GM23248 (cell line): ENCODE measurements at places on chromosomes 16 and 17. TPM values are rescaled to one million over a fixed set of nuclear protein-coding genes. Genes with fewer than 3 reads are reported as not detected.

GRCh38 chr16:65272699-65273414, 151.0 kb upstream of the CDH11 start:
- no peak overlapping the region for H3K27ac ChIP-seq
- no peak for DNase-seq
- no peaks in the 10 kb centered on the region for H3K27me3 ChIP-seq
- H3K4me1 ChIP-seq, result no peaks in the 10 kb centered on the region
- H3K4me3 ChIP-seq, result no peak overlapping the region

Gene ALOX12B
- not detected in 2 replicates for total RNA-seq

Gene GNG13
- total RNA-seq, result not detected in 2 replicates

Gene BLTP2
- total RNA-seq, result 145 and 155 TPM in 2 replicates

DNA sequence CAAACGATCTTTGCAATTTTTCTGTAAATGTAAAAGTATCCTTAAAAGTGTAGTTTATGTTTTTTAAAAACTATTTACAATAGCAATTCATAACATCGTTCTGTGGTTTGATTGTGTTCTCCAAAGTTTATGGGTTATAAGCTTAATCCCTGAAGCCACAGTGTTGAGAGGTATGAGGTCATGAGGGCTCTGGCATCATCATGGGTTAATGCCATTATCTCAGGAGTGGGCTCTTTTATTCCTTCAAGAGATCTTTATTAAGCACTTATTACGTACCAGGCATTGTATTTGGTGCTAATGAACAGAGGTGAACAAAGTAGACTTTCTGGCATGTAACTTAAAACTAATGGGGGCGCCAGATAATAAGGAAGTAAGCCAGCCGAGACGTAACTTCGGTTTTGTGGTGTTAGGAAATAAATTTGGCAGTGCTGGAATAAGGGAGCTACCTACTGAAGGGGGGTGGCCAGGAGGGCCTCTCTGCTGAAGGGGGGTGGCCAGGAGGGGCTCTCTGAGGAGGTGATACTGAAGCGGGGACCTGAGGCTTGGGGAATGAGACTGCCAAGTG, 158.1 kb downstream of the VPS53 start:
- H3K27ac ChIP-seq, result no peak overlapping the region
- no peak overlapping the region for H3K4me3 ChIP-seq
- DNase-seq, result no peak
- H3K4me1 ChIP-seq, result peaks cover 45% of the 10 kb centered on the region
- 0 out of 2 replicates have a peak, but pooled peaks cover 10% of the 10 kb centered on the region for H3K36me3 ChIP-seq

GRCh38 chr17:63697341-63698286, 2.3 kb downstream of the LIMD2 start:
- DNase-seq, result peak; percentile 61
- H3K27ac ChIP-seq, result no peak overlapping the region
- H3K4me1 ChIP-seq, result 0 out of 2 replicates have a peak, but pooled peaks cover 4% of the 10 kb centered on the region
- no peaks in the 10 kb centered on the region for H3K36me3 ChIP-seq
- H3K4me3 ChIP-seq, result no peak overlapping the region

GRCh38 chr16:67241008-67241900, 6.0 kb downstream of the FHOD1 start:
- peak overlapping the region; percentile 13; the same call in 1 of the 2 replicates for H3K4me3 ChIP-seq
- peak overlapping the region; percentile 95 for H3K27ac ChIP-seq
- peaks cover 56% of the 10 kb centered on the region for H3K4me1 ChIP-seq
- H3K27me3 ChIP-seq, result no peaks in the 10 kb centered on the region
- peak; percentile 92 for DNase-seq

DNA sequence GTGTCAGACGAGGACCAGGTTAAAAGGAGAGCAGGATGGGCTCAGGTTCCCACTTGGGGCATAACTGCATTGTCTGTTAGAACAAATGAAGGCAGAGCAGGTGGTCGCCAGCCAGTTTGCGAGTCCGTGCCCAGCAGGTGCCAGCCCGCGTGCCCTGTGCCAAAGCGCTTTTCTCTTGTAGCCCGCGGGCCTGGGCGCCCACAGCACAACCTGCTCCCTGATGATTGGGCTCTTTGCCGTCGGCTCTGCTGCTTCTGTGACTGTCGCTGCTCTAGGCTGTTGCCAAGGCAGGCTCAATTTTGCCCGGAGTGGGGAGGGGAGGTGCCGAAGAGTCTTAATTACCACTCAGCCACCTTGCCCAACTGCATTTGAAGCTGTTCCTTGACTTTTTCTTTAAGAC, 21.1 kb downstream of the KNOP1 start:
- DNase-seq, result no peak
- peaks cover 43% of the 10 kb centered on the region for H3K4me1 ChIP-seq
- peak overlapping the region; percentile 81 for H3K27ac ChIP-seq
- no peaks in the 10 kb centered on the region for H3K36me3 ChIP-seq
- H3K27me3 ChIP-seq, result no peaks in the 10 kb centered on the region
- no peak overlapping the region for H3K4me3 ChIP-seq

- no peaks in the 10 kb centered on the region for H3K36me3 ChIP-seq
- H3K27ac ChIP-seq, result peak overlapping the region; percentile 39
- peak; percentile 53 for DNase-seq
- H3K27me3 ChIP-seq, result no peaks in the 10 kb centered on the region
- H3K4me3 ChIP-seq, result peak overlapping the region; percentile 80
These were observed 77.0 kb downstream of the MRC2 start for GRCh38 chr17:62704381-62704971.

Gene TEKT1
- not detected in 2 replicates for total RNA-seq
